Stimulated activated CD8-positive, alpha-beta memory T cell treated with anti-CD3 and anti-CD28 coated beads, Interleukin-4, amount 100 ng/mL, for 1 hour (primary cell): ENCODE measurements at places on chromosomes 16 and 17.
A peak's percentile ranks its signal among the peaks of the same experiment; 100 is the strongest.

DNA sequence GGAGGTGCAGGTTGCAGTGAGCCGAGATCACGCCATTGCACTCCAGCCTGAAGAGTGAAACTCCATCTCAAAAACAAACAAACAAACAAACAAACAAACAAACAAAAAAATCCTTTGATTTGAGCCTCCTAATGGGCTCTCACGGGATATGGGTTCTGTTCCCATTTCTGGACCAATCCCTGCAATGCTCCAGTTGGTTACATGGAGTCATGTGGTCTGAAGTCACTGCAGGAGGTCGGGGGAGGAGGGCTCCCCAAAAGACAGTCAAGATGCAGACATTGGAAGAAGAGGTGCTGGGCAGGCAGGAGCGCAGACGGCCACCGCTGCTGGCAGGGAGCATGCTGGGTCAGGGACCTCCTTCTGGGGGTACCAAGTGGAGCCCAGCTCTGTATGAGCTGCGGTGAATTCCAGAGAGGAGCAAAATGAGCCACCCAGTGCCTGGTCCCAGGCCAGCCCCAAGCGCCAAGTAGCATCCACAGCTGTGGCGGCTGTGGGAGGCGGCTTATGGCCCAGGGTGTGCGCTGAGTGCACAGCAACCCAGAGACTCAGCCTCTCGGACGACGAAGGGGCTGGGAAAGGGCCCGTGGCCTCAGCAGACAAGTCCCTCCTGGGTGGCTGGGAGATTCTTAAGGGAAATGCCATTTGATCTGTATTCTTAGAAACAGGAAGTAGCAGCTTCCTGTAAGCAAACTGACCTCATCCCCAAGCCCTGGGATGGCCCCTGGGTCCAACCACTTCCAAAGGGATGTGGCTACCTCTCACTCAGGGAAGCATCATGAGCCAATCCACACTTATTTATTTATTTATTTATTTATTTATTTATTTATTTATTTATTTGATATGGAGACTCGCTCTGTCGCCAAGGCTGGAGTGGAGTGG, 19.6 kb upstream of the ATP2A3 start:
- no peak for DNase-seq

- DNase-seq = no peak
Measured at GRCh38 chr16:53091466-53092211, 36.8 kb downstream of the CHD9 start.

DNA sequence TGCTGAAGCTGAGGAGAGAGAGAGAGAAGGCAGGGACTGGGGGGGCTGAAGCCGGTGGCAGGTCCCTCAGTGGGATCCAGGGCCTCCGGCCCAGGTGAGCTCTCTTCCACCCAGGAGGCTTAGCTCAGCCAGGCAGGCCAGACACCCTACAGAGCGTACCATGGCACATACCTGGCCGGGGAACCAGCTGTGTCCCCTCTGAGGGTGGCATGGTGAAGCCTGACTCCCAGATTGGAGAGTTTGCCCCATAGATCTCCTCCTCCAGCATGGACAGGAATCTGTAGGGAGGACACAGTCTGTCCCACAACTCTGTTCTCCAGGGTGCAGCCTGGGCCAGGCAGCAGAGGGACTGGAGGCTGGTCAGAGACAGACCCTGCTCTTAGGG, 3.0 kb downstream of the KAT2A start:
- no peak for DNase-seq

- DNase-seq = no peak
Measured at GRCh38 chr16:81652798-81653505, 126.1 kb upstream of the PLCG2 start.

GRCh38 chr17:69581061-69581961, 166.8 kb downstream of the MAP2K6 start:
- no peak for DNase-seq

- DNase-seq = no peak
Measured at GRCh38 chr17:37327341-37328090, 48.3 kb upstream of the C17orf78 start.

- DNase-seq = no peak
Measured at GRCh38 chr17:45718791-45719190, 65.3 kb upstream of the CRHR1 start.

- no peak for DNase-seq
Measured at GRCh38 chr17:64130559-64131001, 636 bp upstream of the ERN1 start.

DNA sequence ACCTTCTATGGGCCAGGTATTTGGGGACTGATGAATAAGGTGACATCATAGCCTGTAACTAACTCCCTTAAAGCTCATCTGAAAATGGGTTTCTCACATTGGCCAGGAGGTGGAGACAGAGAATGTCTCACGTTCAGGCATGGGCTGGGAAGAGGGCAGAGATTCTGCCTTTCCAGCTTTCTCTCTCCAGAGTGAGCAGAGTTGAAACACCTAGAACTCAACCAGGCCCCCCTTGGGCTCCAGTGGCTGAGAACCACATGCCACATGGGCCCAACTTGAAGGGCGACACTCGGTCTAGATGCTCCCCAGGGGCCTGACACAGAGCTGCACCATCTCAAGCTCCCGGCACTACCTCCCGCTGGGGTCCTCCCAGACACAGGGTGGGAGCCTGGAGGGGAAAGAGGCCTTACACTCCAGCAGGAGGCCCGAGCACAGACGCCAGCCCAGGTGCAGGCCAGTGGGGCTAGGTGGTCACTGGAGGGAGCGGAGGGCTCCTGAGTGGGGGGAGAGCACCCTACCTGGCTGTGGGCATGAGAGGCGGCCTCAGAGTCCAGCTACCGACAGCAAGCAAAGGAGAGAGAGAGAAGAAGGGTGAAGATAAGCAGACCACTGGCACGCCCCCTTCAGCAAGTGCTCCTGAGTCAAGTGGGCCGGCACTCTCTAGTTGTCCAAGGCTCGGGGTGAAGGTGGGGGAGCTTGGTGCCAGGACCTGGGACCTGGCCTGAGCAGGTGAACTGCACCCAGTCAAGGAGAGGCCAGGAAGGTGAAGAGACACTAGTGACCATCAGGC, 55.9 kb downstream of the MYO18A start:
- DNase-seq = no peak

- no peak for DNase-seq
Measured at GRCh38 chr16:15674571-15674970, 24.5 kb downstream of the NDE1 start.

DNA sequence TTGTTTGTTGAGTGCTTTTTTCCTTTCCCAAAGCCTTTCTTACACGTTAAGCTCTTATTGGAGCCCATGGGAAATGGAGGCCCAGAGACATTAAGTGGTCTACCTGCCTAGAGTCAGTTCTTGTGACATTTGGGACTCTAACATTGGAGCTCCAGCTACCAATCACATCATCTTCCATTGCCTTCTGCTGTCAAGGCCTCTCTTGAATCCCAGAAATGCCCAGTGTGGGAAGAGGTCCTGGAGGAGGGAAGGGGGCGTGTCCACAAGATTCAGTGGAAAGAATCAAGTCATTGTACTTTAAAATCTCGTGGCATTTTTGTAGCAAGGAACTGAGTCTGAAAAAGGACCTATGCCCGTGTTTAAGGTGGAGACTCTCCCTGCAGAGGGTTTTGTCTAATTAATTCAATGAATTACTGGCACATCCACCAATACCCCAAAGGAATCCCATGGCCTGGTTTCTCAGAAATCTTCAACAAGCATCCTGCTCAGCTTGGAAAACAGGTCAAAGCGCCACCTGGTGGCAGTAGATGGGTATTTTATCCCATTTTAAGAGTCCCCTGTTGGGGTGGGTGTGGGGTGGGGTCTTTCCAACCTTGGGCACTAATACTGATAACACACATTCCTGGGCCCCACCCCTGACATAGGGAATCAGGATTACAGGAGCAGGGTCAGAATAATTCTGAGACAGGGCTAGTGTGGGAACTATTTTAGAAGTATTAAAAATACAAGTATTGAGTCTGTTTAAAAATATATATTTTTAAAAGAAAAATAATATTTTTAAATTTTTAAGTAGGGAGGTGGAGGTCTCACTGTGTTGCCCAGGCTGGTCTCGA, 24.6 kb downstream of the GPT2 start:
- peak; percentile 17 for DNase-seq

DNA sequence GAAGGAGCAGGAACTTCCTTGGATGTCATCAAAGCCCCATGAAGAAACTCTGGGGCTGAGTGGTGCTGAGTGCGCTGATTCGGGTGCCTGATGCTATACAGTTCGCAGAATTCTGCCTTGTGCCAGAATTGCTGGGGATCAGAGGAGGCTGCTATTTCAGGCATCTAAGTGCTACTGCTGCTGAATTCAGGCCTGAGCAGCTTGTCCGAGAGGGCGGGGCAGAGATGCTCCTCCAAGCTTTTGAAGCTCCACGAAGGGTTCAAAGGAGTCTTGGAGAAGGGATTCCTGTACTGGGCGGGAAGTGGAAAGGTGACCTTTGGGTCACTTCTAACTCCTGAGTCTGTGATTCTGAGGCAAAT, 227.8 kb downstream of the CCDC182 start:
- DNase-seq = no peak

DNA sequence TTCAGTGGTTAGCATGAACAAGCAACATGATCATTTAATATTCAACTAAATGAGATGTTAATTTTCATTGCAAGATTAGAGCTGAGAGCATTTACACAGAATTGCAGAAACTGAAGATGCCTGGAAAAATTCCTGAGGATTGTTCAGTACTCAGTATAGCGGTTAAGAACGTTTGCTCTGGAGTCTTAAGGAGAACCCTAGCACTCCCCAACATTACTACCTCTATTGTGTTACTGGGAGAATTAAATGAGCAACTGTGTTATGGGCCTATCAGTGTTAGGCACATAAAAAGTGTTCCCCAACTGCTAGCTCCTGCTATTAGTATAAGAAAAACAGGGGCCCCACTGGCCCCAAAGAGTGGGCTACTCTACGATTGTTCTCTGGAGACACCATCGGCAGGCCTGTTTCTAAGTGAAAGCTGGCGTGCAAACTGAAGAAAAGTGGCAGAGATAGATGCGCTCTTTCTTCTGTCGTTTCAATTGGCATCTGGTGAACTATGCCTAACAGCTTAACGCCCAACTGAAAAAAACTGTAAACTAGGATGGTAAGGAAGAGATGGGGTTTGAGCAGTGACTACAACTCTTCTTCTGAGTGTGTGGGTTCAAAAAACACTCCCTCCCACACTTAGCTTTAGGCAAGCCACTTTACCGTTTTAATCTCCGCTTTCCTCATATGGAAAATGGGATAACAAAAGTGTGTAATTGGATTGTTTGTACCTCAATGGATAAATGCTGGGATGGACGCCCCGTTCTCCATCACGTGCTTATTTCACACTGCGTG, 1.3 kb downstream of the CDR2 start:
- DNase-seq = no peak

DNA sequence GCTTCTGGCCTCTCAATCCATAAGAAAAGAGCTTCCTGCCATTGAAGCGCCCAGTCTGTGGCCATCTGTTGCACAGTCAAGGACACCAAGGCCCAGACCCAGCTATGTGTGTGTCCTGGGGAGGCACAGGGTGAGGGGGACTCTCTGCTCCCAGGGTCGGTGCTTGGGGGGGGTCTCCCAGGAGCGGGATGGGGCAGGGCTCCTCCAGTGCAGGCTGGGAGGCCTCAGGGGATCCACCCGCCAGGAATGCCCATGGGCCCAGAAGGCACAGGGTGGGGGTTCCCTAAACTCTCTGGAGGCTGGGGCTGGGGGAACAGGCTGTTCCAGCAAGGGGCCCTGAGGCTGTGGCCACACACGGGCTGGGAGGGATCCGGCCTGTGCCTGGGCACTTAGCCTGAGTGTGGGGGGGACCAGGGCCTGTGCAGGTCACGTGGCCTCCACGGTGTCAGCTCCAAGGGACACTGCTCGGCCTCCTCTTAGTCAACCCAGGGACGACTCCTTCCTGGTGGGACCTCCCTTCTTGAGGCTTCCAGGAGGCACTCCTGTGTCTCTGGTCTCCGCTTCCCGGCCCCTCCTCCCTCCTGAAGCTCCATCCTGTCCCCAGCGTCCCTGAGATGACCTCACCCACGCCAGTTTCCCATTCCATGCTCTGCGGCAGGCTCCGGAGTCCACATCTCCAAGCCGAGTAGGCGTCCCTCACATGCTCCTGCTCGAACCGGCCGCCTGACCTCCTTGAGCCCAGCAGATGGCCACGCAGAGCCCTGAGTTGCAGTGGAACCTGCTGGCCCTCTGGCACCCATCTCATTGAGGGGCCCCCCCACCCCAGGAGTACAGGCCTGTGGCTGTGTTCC, 23.1 kb upstream of the BAHCC1 start:
- DNase-seq = no peak

- DNase-seq = no peak
Measured at GRCh38 chr16:59697761-59698160, 963.6 kb upstream of the GOT2 start.

DNA sequence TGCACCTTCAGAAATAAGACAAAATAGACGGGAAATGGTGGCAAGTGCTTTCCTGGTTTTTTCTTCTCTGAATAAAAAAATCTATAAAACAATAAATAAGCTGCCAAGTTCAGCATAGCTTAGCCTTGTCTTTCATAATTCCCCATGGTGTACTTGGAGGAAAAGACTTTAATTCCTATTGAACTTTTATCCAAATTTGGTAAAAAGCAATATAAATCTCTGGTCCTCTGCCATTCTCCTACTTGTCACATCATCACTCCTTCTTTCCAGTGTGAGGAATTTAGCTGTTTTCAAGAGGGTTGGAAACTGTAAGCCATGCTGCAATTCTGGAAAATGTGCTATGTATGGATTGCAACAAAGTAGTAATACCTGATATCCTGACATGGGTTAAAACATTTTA, 551.8 kb upstream of the KIF2B start:
- DNase-seq = no peak

- DNase-seq = no peak
Measured at GRCh38 chr16:10037751-10038150, 144.5 kb downstream of the GRIN2A start.

DNA sequence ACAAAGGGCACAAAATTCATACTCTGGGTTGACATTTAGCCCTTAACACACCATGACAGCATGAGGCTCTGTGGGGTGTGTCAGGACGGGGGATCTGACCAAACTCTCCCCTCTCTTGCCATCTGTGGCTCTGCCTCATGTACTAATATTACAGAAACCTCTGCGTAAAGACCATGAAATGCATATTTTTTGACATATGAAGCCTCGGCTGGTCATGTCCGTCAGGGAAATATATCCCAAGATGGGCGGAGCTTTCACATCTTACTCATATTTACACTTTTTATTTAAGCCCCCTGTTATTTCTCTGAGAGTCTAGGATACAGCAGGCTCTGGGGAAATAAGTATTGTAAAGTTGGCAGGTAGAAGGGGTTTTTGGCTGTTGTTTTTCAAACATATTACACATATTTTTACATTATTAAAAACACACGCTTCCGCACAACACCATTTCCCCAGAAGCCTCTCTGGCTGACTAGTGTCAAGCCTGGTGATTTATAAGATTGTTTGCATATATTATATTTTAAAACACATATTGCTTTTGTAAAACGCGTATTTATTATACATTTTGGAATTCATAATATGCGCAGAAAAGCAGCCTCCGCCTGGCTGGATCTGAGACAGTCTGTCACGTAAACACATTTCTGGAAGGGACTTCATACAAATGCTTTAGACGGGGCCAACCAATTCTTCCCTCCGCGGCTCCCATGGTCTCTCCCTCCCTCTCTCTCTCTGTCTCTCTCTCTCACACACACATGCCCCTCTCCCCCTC, 237.7 kb upstream of the ZFHX3 start:
- DNase-seq = no peak

DNA sequence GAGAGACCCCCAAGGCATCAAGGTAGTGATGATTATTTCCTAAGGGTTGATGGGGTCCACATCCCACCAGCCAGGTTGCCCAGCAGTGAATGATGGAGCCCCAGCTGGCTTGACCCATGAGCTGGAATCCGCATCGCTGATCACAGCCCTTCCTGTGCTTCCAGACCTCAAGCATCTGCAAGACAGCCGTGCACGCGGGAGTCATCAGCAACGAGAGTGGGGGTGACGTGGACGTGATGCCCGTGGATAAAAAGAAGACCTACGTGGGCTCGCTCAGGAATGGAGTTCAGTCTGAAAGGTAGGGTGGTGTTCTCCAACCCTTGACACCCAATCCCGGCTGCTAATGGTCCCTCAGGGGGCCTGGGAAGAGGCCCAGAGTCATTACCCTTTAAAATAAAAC, 69.3 kb downstream of the CRISPLD2 start:
- DNase-seq = no peak
